ENCODE measurements at places on chromosomes 5 and 9. TPM values are rescaled to one million over a fixed set of nuclear protein-coding genes. Genes with fewer than 3 reads are reported as not detected.

DNA sequence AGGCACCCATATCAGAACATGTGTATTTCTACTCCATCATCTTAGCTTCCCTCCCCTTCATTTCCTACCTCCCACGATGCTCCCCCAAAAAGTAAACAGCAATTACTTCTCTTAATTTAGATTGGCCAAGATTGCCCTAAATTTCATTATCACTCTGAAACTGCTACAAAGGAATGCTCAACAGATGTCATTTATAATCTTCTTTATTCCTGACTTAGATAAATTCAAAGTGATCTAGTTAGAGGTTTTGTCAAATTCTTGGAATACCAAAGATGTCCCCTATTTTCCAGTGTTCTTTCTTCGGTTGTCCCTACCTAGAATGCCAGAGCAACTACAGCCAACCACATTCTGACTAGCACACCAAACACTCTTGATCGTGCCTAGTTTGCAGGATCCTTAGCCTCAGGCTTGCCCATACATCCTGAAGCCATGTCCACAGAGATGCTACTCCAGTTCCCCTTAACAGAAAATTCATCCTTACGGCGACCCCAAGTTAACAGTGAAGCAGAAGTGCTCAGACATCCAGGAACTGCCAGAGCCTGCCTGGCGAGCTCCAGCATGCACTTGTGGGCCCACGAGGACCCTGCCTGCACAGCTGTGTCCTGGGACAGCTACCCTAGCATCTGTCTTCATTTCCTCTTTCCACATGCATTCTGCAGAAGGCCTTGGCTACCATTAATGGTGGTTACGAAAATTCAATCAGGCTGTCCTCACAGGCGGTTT lies 31.6 kb downstream of the DAP start:
- no peak for DNase-seq

- no peak for DNase-seq
Observed at GRCh38 chr9:11348366-11348765, 735.6 kb upstream of the PTPRD start.

DNA sequence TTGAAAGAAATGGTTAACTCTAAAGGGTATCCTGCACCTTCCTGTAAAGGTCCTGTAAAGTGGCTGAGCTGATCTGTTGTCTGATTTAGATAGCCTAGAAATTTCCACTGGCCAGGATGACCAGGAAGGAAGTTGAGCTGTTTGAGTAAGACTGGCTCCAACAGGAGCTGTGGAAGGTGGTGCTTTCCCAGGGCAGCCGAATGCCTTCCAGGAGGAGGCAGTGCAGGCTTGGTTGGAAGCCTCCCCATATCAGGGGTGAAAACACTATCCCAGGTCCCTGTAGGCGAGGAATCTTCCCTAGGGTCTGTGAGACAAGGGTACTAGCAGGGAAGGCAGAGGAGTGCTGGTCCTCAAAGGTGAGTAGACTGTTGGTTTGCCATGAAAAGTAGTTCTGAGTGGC lies 98.4 kb downstream of the LIX1 start:
- no peak for DNase-seq

DNA sequence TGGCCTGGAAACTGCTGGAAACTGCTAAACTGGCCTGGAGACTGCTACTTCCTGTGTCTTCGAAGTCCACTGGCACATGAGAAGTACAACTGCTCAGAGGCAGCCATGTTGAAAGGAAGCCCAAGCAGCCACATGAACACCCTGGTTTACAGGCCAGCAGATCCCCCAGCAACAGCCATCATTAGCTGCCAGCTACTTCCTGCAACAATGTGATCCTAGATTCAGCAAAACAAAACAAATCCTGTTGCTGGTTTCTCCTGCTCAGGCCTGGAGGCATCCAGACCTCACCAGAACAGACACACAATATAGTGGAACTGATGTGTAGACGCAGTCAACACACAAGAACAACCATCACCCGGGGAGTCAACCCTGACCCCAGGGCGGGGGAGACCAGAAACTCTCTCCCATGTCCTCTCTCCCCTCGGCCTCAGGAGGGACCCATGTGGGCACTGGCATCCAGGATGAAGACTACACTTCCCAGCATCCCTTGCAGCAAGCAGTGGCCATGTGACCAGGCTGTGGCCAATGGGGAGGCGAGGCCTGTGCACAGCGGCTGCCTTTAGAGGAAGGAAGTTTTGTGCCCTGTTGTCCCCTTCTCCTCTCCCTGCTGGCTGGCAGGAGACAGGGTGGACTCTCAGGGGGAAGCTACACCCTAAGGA lies 9.2 kb upstream of the LCN15 start:
- DNase-seq: no peak

DNA sequence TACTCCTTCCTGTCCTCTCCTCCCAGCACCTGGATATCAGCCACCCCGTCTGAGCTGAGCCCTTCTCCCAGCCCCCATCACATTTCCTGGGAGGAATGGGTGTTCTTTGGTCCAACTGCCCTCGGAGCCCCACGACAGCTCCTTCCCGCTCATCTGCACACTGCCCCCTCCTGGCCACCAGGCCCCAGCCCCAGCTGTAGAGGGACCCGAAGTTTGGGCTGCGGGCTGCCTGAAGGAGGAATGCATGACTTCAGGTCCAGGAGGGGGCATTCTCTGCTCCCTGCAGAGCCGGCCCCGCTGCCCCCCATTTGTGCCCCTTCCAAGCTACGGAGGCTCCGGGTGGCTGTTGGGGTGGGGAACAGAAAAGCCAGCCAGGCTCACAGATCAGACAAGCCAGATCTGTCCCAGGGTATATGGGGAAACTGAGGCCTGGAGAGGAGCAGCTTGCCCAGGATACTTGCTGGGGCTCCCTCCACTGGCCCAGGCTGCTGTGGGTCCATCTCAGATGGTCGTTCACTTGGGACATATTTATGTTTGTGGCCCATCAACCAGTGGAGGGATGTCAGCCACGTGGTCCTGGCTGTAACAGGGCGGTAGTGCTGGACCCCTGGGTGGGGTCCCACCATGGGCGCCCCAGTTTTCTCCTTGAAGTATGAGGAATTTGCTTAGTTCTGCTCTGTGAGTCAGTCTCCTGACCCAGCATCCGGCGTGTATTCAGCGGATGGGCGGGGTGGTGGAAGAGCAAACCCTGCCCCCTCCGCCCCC lies 33.1 kb downstream of the DAB2IP start:
- DNase-seq: no peak

DNA sequence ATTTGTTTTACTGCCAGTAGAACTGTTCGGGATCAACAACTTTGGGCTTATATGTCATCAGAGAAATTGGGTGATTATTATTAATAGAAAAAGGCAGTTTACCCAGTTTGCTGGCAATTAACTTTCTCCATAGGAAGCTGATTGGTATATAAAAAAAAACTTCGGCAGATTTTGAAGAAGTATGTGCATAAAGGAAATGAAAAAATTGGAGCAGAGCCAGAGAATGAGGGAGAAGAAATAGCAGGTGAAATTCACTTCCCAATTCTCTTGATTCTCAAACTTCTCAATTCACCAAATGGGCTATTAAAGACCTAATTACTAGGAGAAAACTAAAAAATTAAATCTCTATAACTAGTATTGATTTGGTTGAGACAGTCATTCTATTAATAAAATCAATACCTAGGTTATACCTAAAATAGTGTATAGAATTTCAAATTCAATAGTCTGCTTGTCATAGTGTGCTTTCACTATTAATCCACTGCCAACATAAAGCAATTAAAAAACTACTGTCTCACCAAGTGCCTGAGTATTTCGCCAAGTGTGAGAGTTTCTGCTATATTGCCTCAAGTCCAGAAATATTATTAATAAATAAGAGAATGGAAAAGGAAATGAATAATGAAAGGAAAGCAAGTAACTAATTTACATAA lies 47.5 kb downstream of the STX17 start:
- DNase-seq: no peak

DNA sequence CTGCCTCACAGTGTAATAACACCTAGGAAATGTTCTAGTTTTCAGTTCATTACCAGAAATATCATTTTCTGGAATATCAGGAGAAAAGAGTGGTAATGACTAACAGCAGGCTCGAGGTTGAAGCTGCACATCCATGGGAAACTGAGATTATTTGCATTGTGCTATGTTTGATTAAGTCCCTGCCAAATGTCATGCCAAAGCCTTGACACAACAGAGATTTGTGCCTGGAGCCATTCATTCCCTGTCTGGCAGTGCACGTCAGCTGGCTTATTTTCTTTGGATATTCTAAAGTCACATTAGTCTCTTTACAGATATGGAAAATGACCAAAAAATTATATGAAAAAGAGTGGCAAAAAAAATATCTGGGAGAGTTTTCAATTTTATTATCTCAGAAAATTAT lies 848.0 kb downstream of the PTPRD start:
- no peak for DNase-seq

GRCh38 chr9:70795841-70796240 lies 325.6 kb downstream of the TRPM3 start:
- no peak for DNase-seq

DNA sequence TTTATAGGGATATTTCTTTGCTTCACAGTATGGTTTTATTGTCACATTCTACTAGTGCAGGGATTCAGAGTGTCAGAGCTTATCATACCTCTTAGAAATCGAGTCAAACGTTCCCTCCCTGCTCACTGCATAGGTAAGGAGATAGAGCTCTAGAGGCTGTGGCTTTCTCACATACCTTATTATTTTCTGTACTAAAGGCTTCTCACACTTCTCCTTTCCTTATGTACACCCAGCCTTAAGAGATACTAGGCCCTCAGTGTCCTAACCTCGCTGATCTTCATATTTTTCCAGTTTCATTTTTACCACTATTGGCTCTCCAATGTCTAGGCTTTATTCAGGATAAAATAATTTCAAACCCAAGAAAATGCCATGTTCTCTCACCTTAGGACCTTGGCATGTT lies 297.3 kb upstream of the RIOK2 start:
- no peak for DNase-seq

DNA sequence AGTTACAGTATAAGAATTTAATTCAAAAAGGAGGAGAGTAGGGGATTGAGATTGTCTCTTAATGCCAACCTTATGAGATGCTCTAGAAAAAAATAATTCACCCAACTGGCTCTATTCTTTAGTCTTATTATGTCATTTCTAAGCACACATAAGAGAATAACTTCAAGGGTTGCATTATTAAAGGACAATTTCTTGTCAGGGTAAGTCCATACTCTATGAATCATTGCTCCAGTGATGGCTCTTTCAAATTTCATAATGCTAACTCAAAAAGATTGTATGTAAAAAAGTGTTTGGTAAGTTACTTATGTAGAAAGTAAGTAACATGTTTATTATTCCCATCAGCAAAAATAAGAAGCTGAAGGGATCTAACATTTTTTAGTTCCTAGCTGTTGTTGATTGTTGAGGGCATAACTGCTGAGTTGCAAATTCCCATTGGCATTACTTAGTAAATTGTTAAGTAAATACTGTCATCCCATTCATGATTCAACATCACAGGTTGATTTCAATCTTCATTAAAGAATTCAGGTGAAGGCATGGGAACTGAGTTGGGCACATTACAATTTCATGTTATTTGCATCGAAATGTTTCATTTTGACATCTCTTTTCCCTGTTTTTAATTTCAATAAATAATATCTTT lies 28.6 kb downstream of the ALDH1A1 start:
- DNase-seq: no peak

DNA sequence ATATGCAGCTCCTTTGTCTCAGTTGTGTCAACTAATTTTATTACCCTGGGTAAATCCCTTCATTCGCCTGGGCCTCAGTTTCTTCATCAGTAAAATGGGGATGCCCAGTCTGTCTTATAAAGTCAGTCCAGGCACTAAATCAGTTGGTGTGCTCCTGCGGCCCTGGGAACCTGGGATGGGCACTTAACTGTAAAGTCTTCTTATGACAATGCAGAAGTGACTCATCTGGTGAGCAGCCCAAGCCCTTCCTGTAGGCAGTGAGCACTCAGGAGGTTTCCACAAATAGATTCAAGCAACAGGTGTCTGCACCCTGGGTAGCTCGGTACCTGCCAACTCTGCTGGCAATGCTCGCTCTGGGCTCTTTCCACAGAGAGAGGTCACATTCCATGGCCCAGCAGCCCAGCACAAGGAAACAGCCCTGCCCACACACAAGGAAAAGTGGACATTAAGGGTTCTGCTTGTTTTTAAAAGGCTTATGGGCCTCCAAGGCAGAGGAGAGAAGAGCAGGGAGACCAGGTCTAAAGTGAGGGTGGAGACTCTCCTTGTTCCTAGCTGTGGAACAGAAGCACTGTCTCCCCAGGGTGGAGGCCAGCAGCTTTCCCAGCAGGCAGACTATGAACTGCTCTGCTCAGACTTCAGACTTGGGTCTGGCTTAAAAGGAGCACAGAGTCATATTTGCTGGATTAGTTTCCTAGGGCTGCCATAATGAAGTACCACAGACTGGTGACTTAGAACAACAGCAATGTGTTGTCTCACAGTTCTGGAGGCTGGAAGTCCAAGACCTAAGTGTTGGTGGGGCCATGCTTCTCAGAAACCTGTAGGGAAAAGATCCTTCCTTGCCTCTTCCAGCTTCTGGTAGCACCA lies 89.7 kb upstream of the ADRA1B start:
- DNase-seq: peak; percentile 91

DNA sequence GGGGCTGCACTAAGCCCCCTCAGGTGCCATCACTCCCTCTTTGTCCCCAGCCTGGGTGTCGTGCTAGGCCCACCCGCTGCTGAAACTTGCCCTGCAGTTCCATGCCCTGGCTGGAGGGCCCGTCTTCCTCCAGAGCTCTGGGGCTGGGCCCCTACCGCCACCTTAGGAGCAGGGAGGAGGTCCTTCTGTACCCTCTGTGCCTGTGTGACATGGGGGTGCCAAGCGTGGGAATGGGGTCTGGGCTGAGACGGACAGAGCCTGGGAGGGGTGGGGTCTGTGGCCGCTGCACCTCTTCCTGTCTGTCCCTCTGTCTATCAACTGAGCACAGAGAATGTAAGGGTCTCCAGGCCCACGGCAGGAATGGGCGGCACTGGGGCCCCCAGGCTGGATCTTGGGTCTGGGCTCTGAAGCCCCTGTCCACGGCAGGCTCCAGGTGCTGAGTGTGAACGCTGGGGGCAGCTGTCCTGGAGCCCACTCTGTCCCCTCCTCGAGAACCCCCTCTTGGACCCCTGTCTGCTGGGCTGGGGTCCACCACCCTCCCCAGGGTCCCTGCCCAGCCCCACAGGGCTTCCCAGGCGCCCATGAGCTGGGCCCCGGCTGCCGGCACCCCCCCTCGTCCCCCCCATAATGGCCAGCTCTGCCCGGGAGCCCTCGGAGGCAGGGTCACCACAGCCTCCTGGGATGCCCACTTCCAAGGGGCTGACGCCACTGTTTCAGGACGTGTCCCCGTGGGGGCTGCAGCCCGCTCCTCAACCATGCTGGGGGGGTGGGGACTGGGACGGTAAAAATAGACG lies 15.8 kb upstream of the NRARP start:
- DNase-seq: no peak

DNA sequence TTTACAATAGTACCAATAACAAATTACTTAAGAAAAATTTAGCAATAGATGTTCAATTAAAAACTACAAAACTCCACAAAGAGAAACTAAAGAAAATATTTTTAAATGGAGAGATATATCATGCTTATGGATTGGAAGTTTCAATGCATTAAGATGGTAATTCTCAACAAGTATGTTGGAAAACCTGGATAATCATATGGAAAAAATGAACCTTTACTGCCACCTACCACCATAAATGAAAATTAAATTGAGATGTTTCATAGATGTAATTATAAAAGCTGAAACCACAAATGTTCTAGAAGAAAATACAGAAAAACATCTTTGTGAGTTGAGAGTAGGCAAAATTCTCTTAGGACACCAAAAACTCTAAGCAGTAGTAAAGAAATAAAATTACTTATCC lies 121.7 kb downstream of the ANKRD18B start:
- DNase-seq: no peak

The MUSK gene
- not detected for total RNA-seq

The CNTNAP3 gene
- 2.5 TPM for total RNA-seq

The ANKRD20A1 gene
- 0.08 TPM for total RNA-seq

The DND1 gene
- total RNA-seq: 0.34 TPM

The TMEM250 gene
- 64.8 TPM for total RNA-seq

The LEAP2 gene
- 0.25 TPM for total RNA-seq

The LCN9 gene
- total RNA-seq: not detected

All from kidney epithelial cell (primary cell).